Glomerular endothelial cell (primary cell): ENCODE measurements at places on chromosomes 1 and 21.

GRCh38 chr1:29772584-29773100 lies 536.3 kb downstream of the PTPRU start:
- DNase-seq: no peak

GRCh38 chr1:196043268-196043667 lies 565.0 kb downstream of the KCNT2 start:
- DNase-seq: no peak

GRCh38 chr1:29208442-29208841 lies 22.3 kb downstream of the MECR start:
- DNase-seq: no peak

GRCh38 chr1:25054526-25055323 lies 124.6 kb upstream of the RUNX3 start:
- no peak for DNase-seq

DNA sequence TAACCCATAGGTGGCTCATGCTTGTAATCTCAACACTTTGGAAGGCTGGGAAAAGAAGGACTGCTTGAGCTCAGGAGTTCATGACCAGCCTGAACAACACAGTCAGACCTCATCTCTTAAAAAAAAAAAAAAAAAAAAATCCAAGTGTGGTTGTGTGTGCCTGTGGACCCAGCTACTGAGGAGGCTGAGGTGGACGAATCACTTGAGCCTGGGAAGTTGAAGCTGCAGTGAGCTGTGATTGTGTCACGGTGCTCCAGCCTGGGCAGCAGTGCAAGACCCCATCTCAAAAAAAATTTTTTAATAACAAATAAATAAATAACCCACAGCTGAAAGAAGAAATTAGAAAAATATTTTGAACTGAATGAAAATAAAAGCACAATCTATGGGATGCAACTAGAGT lies 13.8 kb downstream of the INTS7 start:
- DNase-seq: no peak

- peak; percentile 7 for DNase-seq
Measured at GRCh38 chr1:157878059-157878458, 36.5 kb upstream of the CD5L start.

GRCh38 chr1:11594222-11594621 lies 60.0 kb downstream of the FBXO2 start:
- DNase-seq: no peak

GRCh38 chr1:6207075-6207885 lies 1.4 kb downstream of the RNF207 start:
- no peak for DNase-seq

DNA sequence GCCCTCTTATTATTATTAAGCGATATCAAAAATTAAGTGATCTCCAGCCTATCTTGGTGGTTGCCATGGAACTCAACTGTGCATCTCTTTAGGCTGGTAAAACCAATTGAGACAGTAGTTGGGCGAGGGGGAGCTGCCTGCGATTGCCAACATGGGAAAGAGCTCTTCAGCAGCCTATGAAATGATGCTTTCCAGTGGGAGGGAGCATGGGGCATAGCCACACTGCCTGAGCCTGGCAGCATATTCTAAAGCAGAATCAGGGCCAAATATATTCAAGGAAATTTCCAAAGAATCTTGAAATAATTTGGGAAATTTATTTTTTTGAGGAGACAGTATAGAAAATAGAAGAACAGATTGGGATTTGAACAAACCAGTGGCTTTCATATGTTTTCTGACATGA lies 126.9 kb upstream of the DNAH14 start:
- DNase-seq: no peak

- peak; percentile 58 for DNase-seq
Measured at GRCh38 chr1:78286686-78287085, 204.1 kb upstream of the PTGFR start.

- DNase-seq: no peak
Measured at GRCh38 chr1:156540955-156541354, 31.4 kb downstream of the IQGAP3 start.

DNA sequence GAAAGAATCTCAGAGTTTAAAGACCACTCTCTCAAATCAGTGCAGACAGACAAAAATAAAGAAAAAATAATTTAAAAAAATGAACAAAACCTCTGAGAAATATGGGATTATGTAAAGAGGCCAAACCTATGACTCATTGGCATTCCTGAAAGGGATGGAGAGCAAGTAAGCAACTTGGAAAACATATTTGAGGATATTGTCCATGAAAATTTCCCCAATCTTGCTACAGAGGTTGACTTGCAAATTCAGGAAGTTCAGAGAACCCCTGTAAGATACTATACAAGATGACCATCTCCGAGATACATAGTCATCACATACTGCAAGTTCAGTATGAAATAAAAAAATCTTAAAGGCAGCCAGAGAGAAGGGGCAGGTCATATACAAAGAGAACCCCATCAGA lies 43.7 kb upstream of the IVNS1ABP start:
- DNase-seq: no peak

GRCh38 chr1:118933051-118933781 lies 54.9 kb downstream of the TBX15 start:
- DNase-seq: no peak

GRCh38 chr1:7430691-7431090 lies 340.4 kb upstream of the VAMP3 start:
- DNase-seq: no peak

DNA sequence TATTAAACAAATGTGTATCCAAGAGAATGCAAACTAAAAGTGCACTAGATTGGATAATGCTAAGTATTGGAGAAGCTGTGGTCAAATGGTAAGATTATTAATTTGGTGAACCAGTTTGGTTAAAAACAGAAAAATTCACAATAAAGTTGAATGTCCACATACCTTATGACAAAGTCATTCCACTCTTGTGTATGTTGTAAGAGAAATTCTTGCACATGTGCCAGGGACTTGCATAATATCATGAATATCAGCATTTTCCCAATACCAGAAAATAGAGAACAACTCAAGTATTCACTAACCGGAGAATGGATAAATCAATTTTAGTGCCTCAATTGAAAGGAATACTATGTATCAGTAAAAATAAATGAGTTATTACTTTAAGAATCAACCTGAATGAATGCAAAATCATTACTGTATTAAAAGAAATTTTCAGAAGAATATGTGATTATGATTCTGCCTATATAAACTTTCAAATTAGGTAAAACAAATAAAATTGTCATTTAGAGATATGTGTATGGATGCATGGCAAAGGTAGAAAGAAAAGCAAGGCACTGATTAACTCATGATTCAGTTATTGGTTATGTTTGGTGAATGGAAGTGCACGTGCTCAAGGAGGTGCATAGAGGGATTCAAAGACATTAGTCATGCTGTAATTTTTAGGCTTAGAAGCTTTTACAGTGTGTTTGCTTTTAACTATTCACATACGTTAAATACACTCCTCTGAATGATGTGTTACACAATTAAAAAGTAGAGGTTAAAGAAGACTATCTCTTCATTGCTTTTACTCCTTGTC lies 217.4 kb upstream of the KCNK2 start:
- no peak for DNase-seq

- DNase-seq: no peak
Measured at GRCh38 chr1:162020150-162020549, 3.5 kb downstream of the OLFML2B start.

DNA sequence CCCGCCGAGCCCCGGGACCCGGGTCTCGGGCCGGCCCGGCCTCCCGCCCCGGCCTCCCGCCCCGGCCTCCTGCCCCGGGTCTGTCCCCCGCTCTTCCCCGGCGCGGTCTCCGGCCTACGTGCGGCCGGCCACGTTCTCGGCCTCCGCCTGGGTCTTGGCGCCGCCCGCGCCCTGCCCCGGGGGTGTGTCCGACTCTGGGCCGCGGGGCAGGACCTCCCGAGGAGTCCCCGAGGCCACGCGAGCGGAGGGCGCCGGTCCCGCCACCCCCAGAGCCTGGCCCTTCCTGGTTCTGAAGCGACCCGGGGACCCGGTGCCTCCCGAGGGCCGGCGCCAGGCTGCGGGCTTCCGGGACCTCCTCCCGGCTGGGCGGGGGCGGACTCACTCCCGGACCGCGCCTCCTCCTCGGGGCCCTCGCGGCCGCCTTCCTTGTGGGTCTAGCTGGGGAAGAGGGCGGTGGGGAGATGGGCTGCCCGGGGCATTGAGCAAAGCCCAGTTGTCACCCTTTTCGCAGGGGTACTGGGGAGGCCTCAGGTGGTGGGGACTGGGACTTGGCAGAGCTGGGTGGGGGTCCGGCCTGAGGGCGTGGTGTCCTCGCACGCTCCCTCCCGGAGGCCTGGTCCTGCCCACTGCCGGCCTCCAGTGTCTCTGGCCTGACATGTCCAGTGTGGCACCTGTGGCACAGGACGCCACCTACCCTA lies 558 bp downstream of the PFKL start:
- no peak for DNase-seq

GRCh38 chr1:47439819-47440598 lies 2.2 kb downstream of the FOXD2 start:
- DNase-seq: no peak

DNA sequence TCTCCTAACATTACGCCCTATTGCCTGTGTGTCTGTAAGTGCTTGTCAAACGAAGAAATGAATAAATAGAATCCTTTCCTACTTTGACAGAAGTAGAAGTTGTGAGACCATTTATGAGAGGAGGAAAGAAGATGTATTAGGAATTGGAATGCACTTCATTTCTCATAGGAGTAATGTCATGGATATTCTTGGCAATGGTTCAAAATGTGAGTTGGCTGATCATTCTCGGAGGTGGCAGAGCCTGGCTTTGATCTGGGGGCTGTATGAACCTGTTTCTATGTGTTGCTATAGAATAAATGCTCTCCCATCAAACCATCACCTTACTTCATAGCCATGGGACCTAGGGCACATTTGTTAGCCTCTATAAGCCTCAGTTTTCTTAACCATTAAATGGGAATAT lies 10.1 kb upstream of the SERBP1 start:
- DNase-seq: no peak

DNA sequence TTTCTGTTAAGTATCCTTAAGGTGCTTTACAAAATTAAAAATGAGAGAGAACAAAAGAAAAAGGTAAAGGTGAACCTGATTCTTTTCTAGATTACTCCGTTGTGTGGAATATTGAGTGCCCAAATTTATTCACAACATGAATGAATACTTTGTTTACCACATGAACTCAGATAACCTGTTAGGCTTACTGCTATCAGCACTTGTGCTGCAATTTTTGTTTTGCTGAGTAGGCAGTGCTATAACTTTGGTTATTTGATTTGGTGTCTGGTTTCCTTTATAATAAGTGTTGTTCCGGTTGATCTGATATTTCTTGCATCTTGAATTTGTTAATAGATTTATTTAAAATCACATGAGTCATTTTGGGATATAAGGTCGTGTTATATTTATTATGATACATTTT lies 195.9 kb downstream of the NEGR1 start:
- no peak for DNase-seq
